HFF-Myc (cell line): ENCODE measurements at places on chromosomes 7 and 10.

- DNase-seq = no peak
These were observed 11.4 kb downstream of the ZNF25 start for GRCh38 chr10:37965006-37965405.

GRCh38 chr7:20395511-20395910 lies 64.8 kb downstream of the ITGB8 start:
- DNase-seq = no peak

DNA sequence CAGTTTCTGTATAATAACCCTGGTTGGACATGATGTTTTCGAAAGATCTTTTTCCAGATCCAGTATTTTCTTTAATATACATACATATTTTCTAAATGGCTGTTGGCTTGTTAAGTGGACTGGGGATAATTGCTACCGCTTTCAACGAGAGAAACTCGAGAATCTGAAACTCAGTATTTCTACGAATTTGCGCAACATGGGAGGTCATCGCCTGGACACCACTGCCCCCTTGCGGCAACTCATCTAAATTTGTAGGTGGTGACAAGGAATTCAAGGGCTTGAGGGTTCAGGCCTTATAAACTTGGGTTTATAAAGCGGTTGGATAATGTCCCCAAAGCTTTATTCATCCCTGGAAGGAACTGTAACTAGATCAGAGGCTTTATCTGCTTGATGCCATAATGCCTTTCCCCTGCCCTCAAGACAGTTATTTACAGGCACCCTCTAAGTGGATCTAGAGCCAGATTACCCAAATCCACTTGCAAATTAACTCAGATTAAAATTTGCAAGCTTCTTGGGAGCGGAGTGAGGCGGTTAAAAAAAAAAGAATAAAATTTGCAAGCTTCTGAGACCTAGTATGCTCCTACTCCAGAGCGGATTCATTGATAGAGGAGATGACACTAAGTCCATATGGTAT lies 21.3 kb upstream of the KCNK18 start:
- DNase-seq = peak; percentile 60

GRCh38 chr7:98733036-98733435 lies 116.0 kb downstream of the NPTX2 start:
- no peak for DNase-seq

- DNase-seq = no peak
These were observed 5.2 kb upstream of the TTYH3 start for GRCh38 chr7:2626498-2627117.

DNA sequence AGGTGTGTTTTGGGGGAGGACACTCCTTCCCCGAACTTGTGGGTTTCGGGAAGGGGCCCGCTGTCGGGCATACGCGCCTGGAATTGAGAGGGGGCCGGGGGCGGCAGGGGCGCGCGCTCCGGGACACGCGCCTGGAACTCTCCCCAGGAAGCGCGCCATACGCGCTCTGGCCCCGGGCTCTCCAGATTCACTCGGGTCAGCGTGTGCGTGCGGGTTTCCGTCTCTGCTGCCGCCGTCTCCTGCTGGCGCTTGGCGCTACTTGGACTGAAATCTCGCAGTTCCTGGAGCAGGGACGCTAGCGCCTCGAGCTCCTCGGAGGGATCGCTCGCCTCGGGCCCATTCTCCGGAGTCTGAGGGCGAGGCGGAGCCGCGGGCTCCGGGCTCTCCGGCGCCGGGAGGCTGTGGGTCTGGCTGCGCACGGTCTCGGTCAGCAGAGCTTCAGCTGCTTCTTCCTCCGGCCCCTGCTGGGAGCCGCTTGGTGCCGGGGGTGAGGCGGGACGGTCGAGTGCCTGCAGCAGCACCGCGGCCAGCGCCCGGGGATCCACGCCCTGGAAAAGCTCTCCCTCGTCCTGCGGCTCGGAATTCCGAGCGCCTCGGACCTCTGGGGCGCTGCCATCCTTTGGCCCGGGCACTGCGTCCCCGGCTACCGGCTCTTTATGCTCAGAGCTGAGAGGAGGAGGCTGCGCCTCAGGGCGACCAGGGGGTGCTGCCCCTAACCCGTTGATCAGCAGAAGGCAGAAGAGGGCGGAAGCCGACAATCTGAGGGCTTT lies 1.1 kb downstream of the VGF start:
- DNase-seq = no peak

DNA sequence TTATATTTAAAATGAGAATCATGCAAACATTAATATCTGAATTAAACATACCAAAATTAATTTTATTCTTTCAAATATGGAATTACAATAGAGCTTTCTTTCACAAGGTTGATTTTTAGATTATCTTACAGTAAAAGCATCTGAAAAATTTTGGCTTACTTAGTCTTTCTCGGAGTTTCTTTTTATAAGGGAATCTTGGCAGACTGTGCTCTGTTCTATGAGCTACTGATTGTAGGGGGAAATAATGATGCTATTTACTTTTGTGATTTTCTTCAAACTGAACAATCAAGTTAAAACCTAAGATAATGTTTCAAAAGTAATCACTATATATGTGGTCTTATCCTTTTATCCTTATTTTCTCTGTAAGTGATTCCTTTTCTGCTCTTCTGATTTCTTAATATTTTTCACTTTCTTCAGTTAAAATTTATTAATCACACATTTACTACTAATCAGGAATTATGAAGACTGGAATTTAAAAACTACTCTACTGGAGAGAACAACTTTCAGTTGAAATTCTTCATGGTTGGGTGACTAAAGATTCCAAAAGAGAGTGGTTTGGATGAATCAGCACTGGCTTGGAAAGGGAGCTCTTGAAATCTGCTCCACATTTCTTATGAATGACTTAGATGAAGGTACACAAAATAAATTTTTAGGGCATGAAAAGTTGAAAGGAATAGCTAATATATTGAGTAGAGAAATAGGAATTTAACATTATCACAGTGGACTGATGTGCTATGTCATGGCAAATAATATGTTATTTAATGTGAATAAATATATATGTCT lies 103.9 kb downstream of the PPP1R9A start:
- no peak for DNase-seq

- no peak for DNase-seq
These were observed 108.5 kb upstream of the RNF32 start for GRCh38 chr7:156532016-156532602.

- DNase-seq = no peak
These were observed 34.6 kb upstream of the GLCCI1 start for GRCh38 chr7:7933915-7934526.

DNA sequence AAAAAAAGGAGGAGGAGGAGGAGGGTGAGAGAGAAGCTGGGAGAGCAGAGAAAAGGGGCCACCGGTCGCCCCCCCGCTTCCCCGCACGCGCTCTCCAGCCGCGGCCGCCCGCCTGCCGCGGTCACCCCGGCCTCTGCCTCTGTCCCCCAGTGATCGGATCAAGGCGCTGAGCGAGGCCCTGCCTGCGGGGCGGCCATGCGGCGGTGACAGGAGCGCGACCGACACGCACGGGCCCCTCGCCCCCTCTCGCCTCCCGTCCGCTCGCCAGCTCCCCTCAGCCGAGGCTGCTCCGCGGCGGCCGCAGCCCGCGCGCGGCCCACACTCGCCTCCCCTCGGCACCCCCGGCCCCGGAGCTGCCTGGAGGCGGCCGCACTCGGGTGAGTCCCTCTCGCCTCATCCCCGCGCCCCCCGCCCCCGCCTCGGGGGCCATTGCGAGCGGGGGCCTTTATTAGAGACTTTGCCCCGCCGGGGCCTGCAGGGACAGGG lies at the start of gene GTF2I:
Gene GTF2I, plus strand, starts transcription at position 27 of the 486 bp plus-strand sequence. CDS start 31,411 bp downstream, outside the sequence.
- no peak for DNase-seq

- DNase-seq = peak; percentile 12
These were observed 143.9 kb upstream of the NPS start for GRCh38 chr10:127405221-127405620.

- DNase-seq = no peak
These were observed 28.1 kb downstream of the MCU start for GRCh38 chr10:72719941-72720592.

DNA sequence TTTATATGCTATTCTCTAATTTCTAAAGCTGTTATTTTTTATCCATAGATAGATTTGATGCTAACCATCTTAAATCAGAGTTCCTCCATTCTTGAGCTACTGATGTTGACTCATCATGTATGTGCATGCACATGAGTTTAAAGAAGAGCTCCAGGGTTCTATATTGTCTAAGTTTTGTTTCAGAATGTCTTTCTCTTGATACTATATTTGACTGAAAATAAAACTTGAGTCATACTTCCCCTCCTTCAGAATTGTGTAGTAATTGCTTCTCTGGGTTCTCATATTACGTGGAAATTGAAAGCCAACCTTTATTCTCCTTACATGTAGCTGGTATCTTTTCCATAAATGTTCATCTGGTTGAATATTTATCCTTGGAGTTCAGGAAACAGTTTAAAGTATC lies 89.4 kb downstream of the LRRTM3 start:
- no peak for DNase-seq

GRCh38 chr7:130090745-130091532 lies 20.6 kb downstream of the KLHDC10 start:
- no peak for DNase-seq

DNA sequence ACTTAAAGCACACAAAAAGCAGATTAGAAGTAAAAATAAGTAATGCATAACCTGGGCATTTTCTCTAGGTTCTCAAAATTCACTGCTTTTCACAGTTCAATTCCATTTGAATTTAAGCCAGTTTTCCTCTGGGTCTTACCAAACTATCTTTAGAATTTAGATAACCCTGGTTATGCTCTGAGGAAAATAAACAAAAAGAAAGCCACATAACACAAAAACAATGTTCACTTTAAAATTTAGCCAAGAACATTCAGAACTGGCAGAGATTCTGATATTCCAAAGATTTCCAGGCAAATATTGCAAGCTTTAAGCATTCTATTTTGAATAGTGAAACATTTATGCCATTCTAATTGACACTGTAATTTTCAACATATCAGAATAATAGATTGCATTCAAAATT lies 50.7 kb upstream of the PRKG1 start:
- no peak for DNase-seq
